ENCODE measurements at places on chromosomes 1 and 21. TPM values are rescaled to one million over a fixed set of nuclear protein-coding genes. Genes with fewer than 3 reads are reported as not detected.

- DNase-seq, result no peak
- no peaks in the 10 kb centered on the region for H3K27me3 ChIP-seq
- H3K27ac ChIP-seq, result no peak overlapping the region
- no peak overlapping the region for H3K4me3 ChIP-seq
- no peaks in the 10 kb centered on the region for H3K36me3 ChIP-seq
- no peaks in the 10 kb centered on the region for H3K4me1 ChIP-seq
Measured at GRCh38 chr1:173015629-173016028, 35.1 kb downstream of the TNFSF18 start.

DNA sequence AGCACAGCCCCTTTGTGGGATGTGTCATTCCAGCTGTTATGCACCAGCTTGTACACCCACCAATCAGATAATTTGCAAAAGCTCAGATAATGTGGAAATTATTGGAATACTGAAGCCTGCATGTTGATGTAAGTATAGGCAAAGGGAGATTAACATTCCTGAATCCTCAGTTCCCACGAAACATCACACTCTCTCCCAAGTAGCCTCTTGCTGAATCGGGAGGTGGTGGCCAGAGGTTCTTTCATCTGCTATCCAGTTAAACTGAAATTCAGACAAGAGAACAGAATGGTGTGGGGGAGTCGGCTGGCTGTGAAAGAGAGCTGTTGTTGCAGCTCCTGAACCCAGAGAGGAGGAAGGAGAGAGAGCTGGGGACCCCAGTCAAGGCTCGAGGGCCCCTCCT lies 170.9 kb downstream of the ZBTB18 start:
- peaks cover 10% of the 10 kb centered on the region for H3K27me3 ChIP-seq
- H3K36me3 ChIP-seq, result no peaks in the 10 kb centered on the region
- no peaks in the 10 kb centered on the region for H3K4me1 ChIP-seq
- no peak for DNase-seq

GRCh38 chr1:54300401-54300800 lies 100.4 kb downstream of the MRPL37 start:
- H3K27ac ChIP-seq, result no peak overlapping the region
- no peaks in the 10 kb centered on the region for H3K27me3 ChIP-seq
- no peaks in the 10 kb centered on the region for H3K36me3 ChIP-seq
- H3K4me3 ChIP-seq, result no peak overlapping the region

DNA sequence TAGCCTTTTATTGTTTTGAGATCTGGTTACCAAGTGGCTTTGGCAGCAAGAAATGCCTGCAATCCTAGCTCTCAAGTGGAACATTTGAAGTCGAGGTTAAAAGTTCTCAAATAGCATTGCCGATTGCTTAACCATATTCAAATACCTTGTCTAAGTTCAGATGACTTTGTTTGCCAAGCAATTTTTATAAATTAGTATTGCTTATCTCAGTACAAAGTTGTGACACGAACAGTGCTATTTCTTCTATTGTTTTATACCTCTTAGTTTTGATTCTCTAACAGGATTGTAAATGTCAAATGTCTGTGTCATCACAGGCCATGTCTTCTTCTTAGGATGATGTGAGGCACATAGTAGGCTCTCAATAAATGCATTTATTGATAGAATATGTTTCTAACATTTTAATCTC lies 633.3 kb downstream of the PTPRC start:
- no peak overlapping the region for H3K27ac ChIP-seq
- no peak overlapping the region for H3K4me3 ChIP-seq
- peaks cover 8% of the 10 kb centered on the region for H3K4me1 ChIP-seq
- no peaks in the 10 kb centered on the region for H3K36me3 ChIP-seq
- DNase-seq, result no peak

- H3K36me3 ChIP-seq, result no peaks in the 10 kb centered on the region
- H3K27ac ChIP-seq, result no peak overlapping the region
- no peaks in the 10 kb centered on the region for H3K4me1 ChIP-seq
- H3K27me3 ChIP-seq, result no peaks in the 10 kb centered on the region
- H3K4me3 ChIP-seq, result no peak overlapping the region
Measured at GRCh38 chr1:53992085-53992874, 25.7 kb downstream of the LDLRAD1 start.

DNA sequence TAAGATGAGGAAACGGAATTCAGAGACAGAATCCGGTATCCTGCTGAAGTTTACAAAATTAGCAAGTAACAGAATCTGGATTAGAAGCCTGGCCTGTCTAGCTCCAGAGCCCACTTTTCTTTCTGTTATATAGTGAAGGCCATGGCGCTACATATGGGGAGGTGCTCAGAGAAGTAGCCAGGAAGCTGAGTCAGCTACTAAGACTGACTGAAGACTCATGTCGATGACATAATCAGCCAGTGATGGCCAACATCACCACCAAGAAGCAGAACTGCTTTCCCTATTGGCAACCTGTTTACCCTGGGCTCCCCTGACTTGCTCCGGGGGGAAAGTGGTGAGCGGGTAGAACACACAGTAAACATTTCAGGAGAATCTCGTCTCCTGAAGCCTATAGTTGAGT lies 18.8 kb downstream of the LRRC52 start:
- H3K27ac ChIP-seq, result no peak overlapping the region
- no peaks in the 10 kb centered on the region for H3K36me3 ChIP-seq
- H3K4me3 ChIP-seq, result no peak overlapping the region
- DNase-seq, result no peak
- H3K27me3 ChIP-seq, result peaks cover 30% of the 10 kb centered on the region

DNA sequence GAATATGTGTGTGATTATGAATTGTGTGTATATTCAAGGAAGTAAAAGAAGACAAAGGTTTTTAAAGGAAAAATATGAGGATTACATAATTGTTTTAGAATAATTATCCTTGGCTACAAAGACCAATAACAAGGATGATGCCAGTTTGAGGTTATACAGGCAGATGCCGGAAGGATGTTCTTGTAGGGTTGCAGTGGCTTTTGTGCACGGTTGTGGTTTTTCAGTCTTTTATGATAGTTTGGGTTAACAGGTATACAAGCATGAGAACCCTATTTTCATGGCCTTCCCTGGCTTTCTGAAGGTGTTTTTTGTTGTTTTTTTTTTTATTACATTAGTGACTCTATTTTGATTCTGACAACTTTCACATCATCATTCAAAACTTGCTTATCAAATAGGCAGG lies 4.9 kb downstream of the CR2 start:
- H3K4me3 ChIP-seq, result no peak overlapping the region
- peaks cover 4% of the 10 kb centered on the region for H3K4me1 ChIP-seq
- no peaks in the 10 kb centered on the region for H3K36me3 ChIP-seq
- DNase-seq, result no peak
- peaks cover 25% of the 10 kb centered on the region for H3K27me3 ChIP-seq

DNA sequence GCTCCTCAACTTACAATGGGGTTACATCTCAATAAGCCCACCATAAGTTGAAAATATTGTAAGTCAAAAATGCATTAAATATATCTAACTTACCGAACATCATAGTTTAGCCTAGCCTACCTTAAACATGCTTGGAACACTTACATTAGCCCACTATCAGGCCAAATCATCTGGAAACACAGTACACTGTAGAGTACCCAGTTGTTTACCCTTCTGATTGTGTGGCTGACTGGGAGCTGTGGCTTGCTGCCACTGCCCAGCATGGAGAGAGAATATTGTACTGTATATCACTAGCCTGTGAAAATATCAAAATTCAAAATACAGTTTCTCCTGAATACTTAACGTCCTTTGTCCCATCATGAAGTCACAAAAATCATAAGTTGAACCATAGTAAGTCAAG lies 40.4 kb upstream of the FRRS1 start:
- no peaks in the 10 kb centered on the region for H3K36me3 ChIP-seq
- H3K4me1 ChIP-seq, result peaks cover 7% of the 10 kb centered on the region
- H3K27ac ChIP-seq, result no peak overlapping the region
- H3K27me3 ChIP-seq, result no peaks in the 10 kb centered on the region
- DNase-seq, result no peak
- H3K4me3 ChIP-seq, result no peak overlapping the region

DNA sequence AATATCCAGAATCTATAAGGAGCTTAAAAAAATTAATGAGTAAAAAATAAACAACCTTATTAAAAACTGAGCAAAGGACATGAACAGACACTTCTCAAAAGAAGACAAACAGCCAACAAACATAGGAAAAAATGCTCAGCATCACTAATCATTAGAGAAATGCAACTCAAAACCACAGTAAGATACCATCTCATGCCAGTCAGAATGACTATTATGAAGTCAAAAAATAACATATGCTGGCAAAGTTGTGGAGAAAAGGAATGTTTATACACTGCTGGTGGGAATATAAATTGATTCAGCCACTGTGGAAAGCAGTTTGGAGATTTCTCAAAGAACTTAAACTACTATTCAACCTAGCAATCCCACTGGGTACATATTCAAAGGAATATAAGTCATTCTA lies 25.3 kb downstream of the PIGK start:
- H3K36me3 ChIP-seq, result peaks cover 15% of the 10 kb centered on the region
- no peaks in the 10 kb centered on the region for H3K4me1 ChIP-seq
- no peak overlapping the region for H3K27ac ChIP-seq

GRCh38 chr21:14480411-14481031 lies 65.6 kb downstream of the SAMSN1 start:
- H3K36me3 ChIP-seq, result no peaks in the 10 kb centered on the region
- H3K27me3 ChIP-seq, result no peaks in the 10 kb centered on the region
- H3K4me1 ChIP-seq, result no peaks in the 10 kb centered on the region

GRCh38 chr1:3348196-3348865 lies 106.1 kb upstream of the ARHGEF16 start:
- H3K27ac ChIP-seq, result no peak overlapping the region
- no peak overlapping the region for H3K4me3 ChIP-seq
- peaks cover 4% of the 10 kb centered on the region for H3K27me3 ChIP-seq
- H3K4me1 ChIP-seq, result peaks cover 9% of the 10 kb centered on the region
- no peak for DNase-seq

DNA sequence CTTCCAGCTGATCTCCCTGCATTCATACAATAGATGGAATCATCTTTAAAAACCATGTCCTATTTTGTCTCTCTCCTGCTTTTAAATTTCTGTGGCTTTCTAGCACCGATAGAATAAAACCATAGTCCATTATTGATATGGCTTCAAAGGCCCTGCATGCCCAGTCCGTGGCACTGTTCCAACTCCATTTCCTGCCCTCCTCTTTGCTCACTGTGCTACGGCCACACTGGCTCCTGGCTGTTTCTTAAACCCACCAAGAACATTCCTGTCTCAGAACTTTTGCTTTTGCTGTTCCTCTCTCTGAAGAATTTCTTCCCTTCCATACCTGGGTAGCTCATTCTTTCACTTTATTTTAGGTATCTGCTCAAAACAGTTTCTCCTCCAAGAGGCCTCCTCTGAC lies 7.2 kb downstream of the SLAMF1 start:
- peaks cover 9% of the 10 kb centered on the region for H3K4me1 ChIP-seq
- no peak overlapping the region for H3K27ac ChIP-seq
- H3K36me3 ChIP-seq, result no peaks in the 10 kb centered on the region

- H3K4me1 ChIP-seq, result no peaks in the 10 kb centered on the region
- H3K4me3 ChIP-seq, result no peak overlapping the region
- no peak for DNase-seq
- H3K36me3 ChIP-seq, result no peaks in the 10 kb centered on the region
- H3K27ac ChIP-seq, result no peak overlapping the region
Measured at GRCh38 chr1:182460550-182460951, 10.6 kb downstream of the RGSL1 start.

DNA sequence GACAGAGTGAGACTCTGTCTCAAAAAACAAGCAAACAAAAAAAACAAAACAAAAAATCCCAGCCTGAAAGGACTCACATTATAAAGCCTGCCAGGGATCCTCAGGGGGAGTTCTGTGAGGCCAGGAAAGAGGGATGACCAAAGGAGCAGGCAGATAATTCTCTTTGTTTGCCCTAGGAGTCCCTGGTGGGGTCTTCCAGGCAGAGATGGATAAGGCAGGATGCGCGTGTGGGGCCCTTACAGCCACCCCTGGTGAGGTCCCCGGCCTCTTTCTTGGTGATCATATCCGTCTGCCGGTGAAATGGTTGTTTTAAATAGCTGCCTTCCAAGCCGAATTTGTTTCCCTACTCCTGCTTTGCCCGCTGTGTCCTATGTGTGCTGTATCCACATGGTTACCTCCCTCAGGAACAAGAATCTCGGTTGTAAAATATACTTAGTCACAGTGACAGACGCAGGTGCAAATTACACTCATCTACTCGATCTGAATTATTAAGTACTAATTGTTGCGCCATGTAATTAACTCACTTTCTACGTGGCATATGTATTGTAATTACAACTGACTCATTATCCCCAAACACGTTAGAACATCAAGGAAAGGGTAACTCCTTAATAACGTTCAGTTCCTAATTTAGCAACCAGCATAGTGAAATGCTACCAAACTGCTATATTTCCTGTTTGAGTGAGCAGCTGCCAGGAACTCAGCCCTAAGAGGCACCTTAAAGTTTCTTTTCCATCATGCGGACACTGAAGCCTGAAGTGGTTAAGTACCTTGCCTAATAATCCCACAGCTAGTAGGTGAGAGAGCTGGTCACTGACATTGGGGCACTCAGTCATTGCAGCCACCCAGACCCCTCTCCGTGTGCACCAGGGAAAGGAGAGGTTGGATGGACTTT lies 106.4 kb downstream of the ZSCAN20 start:
- H3K36me3 ChIP-seq, result no peaks in the 10 kb centered on the region
- H3K27ac ChIP-seq, result no peak overlapping the region
- H3K4me3 ChIP-seq, result no peak overlapping the region
- no peaks in the 10 kb centered on the region for H3K4me1 ChIP-seq

DNA sequence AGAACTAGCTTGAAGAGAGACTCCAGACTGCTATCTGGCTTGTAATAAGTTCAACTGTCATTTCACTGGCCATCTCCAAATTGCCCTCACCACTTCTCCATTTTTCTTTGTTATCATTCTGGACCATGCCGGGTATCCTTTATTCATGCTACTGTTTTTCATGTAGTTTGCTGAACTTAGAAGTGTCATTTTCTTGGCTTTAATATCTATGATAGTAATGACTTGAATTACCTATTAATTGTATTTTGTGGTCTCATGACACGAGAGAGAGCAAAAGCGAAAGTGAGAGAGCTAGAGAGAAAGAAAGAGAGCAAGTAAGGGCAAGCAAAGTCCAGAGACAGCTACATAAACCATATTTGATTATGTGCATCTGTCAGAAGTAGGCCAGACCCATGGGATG lies 184.9 kb upstream of the ATP1B1 start:
- no peaks in the 10 kb centered on the region for H3K27me3 ChIP-seq
- H3K36me3 ChIP-seq, result no peaks in the 10 kb centered on the region
- no peak overlapping the region for H3K4me3 ChIP-seq
- no peak overlapping the region for H3K27ac ChIP-seq
- peaks cover 18% of the 10 kb centered on the region for H3K4me1 ChIP-seq
- DNase-seq, result no peak

C8A gene
- 0.64 TPM for total RNA-seq

NEK2 gene
- 15.2 TPM for total RNA-seq

MFSD2A gene
- 6.1 TPM for total RNA-seq

FCAMR gene
- total RNA-seq, result not detected
